ENCODE measurements at places on chromosomes 12 and 14.

- no peak for DNase-seq
Observed at GRCh38 chr14:50335389-50335788, 23.3 kb downstream of the DMAC2L start.

- no peak for DNase-seq
Observed at GRCh38 chr14:72782817-72783216, 111.1 kb downstream of the DPF3 start.

GRCh38 chr14:70289138-70289537 is 70.3 kb downstream of the COX16 start:
- DNase-seq: peak; percentile 19

GRCh38 chr14:92540472-92541048 is 27.0 kb downstream of the RIN3 start:
- no peak for DNase-seq

- DNase-seq: no peak
Observed at GRCh38 chr14:90577661-90578282, 180.9 kb downstream of the CALM1 start.

DNA sequence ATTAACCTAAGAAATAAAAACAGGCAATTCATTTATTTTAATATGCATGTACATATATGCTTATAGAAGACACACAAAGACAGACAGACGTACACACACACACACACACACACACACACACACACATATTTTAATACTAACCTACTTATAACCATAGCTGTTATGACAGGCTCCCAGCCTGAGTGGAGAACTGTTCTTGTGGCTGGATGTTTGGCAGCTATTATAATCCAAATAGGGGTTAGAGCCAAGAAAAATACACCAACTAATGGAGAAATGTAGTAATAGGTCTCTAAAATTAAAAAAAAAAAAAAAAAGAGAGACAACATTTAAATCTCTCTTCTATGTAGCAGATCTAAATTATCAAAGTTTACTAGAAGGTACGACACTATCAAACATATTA is 91.8 kb downstream of the SLC41A2 start:
- no peak for DNase-seq

DNA sequence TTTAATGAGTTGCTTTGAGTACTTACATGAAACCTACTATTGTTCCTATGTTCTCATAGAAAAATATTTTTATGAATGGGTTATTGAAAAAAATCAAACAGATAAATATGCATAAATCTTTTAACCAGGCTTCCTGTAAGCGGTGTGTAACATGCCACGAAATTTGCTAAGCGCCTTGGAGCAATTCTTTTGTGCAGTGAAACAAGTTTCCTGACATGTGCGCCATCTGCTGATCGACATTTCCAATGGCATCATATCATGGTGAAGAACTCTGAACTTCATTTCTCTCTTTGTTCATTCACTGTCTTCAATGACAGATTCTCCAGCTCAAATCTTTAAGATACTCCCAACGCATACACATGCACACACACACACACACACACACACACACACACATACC is 145.6 kb upstream of the NAV3 start:
- peak; percentile 7 for DNase-seq

DNA sequence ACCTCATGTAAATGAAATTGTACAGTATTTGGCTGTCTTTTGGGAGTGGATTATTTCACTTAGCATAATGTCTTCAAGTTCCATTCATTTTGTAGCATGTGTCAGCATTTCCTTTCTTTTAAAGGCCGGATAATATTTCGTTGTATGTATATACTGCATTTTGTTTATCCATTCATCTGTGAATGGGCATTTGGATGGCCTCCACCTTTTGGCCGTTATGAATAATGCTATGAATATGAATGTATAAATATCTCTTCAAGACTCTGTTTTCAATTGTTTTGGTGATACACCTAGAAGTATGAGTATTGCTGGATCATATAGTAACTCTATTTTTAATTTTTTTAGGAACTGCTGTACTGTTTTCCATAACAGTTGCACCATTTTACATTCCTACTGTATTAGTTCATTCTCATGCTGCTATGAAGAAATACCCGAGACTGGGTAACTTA is 164.9 kb downstream of the DYRK2 start:
- no peak for DNase-seq

GRCh38 chr14:65849558-65849957 is 437.0 kb downstream of the FUT8 start:
- DNase-seq: no peak

DNA sequence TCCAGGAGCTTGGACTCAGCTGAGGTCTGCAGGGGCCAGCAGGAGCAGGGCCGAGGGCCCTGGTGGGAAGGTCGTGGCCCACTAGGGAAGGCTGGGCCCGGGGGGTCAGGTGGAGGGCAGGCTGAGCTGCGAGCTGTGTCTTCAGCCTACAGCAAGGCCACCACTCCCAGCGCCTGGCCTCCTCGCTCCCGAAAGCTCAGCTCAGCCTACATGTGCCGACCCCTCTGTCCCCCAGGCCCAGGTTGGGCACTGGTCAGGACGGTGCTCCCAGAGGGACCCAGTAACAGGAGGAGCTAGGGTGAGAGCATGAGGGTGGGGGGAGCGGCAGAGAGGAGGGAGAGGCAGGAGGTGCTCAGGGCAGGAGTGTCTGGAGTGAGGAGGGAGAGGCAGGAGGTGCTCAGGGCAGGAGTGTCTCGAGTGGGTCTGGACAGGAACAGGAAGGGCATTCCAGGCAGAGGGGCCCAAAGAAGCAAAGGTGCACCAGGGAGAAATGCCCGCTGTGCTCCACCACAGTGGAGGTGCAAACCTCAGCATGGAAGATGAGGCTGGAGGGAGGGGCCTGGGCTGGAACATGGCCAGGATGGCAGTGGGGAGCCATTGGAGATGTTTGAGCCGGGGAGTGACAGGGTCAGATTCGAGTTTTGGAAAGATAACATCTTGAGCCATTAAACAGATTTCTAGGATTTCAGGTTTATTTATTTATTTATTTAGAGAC is 29.1 kb upstream of the GPR132 start:
- DNase-seq: no peak

DNA sequence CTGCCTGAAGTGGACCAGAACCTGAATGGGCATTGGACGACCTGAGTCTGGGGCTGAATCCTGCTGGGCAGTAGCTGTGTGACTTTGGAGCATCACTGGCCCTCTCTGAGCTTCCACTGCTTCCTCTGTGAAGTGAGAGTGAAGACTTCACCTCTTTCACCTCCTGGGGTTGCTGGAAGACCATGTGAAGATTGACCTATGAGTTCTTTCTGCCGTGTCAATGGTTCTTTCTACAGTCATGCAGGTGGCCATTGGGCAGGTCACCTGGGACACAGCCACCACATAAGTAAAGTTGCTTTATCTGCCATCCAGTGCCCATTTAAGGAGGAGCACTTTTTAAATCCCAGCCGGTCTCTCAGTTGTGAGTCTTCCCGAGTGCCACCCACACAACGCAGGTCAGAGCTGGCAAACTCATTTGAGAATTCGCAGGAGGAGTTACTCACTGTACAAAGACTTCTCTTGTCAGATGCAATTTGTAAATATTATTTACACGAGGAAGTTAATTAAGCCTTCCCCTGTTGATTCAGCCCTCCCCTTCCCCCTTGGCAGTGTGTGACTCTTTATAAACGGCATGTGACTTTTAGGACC is 74.8 kb upstream of the TCL1B start:
- DNase-seq: no peak

- DNase-seq: no peak
Observed at GRCh38 chr14:101186544-101186943, 283.0 kb upstream of the RTL1 start.

DNA sequence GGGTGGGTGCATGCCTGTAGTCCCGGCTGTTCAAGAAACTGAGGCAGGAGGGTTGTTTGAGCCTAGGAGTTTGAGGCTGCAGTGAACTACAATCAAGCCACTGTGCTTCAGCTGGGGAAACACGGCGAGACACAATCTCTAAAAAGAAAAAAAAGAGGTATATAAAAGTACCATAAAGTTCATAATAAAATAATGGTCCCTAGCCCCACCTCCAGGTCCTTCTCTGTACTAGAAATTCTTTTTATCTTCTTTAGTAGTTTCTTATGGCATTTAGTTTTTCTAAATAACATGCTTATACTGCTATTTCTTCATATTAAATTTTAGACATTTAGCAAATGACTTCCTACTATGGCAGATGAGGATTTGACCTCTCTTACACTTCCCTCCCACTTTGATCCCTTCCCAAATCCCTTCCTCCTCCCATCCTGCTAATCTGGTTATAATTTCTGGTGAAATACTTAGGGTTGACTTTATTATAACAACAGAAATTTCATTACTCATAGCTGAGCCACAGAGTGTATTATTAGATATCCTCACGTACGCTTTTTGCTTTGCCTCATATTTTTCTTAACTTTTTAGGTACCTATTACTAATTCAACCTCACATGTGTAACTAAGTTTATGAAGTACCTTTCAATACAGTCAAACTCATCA is 94.7 kb downstream of the SLC41A2 start:
- DNase-seq: no peak

DNA sequence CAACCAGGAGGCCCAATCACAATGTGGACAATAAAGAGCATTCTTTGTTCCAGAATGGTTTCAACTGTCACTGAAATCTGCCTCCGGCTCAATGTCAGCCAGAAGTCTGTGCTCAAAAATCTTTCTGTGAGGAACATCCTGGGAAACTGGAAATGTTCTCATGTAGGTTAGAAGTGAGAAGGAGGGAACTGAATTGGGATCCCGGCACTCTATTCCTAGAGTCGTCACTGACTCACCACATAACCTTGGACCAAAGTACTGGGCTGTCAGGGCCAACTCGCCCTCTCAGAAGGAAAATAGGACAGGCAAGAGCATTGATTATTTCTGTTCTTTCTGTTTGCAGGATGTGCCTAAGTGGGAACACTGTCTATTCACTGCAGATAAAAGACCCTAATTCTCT is 57.6 kb downstream of the PRKAB1 start:
- no peak for DNase-seq

DNA sequence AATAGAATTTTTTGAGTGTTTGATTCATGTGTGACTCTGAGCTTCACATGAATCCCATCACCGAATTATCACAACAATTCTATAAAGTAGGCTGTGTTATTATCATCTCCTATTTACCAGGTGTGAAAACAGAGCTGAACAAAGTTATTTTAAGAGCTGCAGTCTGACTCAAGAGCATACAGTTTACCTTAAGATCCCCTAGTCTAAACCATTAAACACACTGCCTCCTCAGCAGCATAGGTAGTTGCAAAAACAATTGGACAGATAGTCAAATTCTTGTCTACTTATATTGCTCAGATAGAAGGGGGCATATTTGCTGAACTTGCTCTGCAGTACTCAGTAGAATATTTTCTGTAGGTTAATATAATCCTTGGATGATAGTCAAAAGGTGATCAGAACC is 219.8 kb upstream of the ATP2B1 start:
- no peak for DNase-seq

DNA sequence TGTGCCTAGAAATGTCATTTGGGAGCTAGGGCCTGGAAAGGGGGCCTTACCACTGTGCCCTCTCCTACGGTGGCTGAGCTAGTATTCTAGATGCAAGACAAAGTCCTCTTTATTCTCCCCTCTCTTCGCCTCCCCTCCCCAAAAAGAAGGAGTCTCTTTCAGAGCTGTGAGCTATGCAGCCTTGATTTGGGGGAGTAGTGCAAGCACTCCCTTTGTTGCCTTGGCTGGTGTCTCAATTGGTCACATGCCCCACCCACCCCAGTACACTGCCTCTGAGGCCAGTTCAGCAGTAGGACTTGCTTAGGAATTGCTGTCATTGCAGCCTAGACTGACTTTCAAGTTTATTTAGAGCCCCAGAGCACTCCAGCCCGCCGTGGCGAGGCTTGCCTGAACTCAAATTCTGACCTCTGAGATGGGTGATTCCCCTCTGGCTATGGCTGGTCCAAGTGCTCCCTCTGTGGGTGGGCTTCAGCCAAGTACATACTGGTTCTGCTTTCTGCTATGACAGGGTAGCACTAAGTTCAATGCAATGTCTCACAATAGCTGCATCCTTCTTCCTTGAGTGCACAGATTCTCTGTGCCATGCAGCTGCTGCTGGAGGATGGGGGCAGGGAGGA is 37.0 kb upstream of the FBXO33 start:
- no peak for DNase-seq

DNA sequence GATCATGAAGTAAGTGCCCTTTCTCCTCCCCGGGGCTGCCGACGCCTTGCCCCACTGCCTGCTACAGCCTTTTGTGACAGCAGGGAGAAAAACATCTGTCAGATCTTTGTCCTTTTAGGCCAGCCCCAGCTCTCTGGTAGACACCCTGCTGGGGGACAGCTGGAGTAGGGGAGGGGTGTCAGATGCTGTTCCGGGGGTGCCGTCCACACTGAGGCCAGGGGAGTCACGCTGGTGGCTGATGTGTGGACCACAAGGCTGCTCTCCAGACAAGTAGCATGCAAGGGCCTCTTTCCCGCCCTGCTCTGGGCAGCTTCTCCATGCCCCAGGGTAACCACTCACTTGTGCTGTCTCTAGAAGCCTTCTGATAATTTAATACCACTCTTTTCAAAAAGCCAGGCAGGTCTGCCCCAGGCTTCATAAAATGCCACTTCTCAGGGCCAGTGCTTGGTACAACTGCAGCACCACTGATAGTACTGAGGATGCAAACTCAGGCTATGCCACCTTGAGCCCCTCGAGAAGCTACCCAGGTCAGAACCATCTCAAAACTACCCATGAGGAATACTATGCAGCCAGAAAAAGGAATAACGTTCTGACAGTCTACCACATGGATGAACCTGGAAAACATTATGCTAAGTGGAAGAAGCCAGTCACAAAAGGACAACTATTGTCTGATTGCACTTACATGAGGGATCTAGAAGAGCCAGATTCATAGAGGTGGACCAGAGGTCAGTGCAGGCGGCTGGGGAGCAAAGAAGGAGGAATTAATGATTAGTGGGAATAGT is 66.0 kb upstream of the RIN3 start:
- DNase-seq: no peak

DNA sequence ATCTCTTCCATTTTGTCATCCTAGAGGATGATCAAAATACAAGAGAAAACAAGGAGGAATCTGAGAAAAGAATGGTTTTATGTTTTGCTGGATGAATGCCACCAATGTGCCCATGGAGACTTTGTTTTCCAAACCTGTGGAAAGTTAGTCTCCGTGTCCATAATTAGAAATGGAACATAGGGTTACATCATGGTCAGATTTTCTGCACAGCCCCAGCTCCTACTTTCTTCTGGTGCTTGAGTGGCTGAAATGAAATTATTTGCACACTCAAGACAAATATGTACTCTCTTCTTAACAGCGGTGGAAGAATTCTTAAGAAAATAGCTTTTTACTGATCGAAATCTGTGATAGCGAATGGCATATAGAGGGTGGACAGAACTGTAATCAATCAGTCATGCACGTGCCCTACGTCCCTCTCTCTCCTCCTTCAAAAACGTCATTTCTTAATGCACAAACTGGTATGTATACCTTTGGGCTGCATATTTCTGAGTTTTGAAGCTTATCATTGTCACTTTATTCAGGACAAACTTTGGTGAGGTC is 825.2 kb downstream of the AACS start:
- DNase-seq: no peak
